ENCODE measurements at places on chromosomes 11 and 22. TPM values are rescaled to one million over a fixed set of nuclear protein-coding genes. Genes with fewer than 3 reads are reported as not detected.
A peak's percentile ranks its signal among the peaks of the same experiment; 100 is the strongest.

Gene ENTHD1
- 0.06 TPM for polyA plus RNA-seq

DNA sequence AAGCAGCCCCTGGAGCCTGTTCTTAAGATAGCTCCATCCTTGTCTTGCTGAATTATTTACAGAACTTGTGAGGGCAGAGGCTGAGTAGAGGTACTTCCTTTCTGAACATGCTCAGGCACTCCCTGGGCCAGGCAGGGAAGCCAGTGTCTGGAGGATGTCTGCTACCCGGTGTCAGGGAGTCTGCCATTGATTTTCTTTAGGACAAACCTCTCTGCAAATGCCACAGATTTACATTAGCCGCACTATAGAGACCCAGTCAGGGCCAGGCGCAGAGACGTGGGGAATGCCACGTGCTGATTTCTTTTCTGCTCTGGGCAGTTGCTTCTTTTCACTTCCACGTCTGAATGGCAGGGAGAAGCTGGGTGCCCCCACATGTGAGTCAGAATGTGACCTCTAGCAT is 585.5 kb downstream of the NTM start:
- no peak for DNase-seq

- DNase-seq: no peak
Observed at GRCh38 chr11:43905813-43906241, 25.2 kb downstream of the ALKBH3 start.

DNA sequence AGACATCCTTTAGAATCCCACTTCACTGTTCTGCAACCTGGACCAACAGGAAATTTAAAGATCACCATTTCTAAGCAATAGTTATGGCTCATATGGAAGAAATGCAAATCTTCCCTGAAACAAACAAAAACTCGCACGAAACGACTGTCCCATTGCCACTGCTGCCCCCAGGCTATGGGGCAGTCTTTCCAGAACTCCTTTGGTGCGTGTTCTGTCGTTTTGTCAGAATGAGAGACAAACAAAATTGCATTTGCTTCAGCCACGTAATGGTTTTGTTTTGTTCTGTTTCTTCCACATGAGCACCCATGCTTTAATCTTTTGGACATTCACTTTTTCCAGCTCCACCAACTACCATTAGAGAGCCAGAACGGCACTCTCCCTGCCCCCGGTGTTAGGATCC is 10.8 kb upstream of the FBLN1 start:
- DNase-seq: no peak

DNA sequence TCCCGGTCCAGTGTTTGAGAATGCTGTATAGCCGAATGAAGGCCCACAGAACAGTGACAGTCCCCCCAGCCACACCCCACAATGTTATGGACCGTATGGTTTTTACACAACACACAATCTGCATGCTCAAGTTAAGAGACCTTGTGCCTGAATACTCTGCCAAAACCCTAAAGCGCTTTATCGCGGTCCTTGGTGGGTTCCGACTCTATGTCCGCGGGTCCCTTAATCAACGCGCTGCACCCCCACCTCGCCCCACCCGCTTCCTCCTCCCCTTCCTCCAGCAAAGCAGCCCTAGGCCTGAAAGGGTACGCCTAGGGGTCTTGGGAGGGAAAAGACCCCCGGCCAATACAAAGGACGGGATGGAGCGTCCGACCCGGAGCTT is 442 bp downstream of the COPB1 start:
- DNase-seq: peak; percentile 71

Gene WNT11
- 4.5 TPM for polyA plus RNA-seq

DNA sequence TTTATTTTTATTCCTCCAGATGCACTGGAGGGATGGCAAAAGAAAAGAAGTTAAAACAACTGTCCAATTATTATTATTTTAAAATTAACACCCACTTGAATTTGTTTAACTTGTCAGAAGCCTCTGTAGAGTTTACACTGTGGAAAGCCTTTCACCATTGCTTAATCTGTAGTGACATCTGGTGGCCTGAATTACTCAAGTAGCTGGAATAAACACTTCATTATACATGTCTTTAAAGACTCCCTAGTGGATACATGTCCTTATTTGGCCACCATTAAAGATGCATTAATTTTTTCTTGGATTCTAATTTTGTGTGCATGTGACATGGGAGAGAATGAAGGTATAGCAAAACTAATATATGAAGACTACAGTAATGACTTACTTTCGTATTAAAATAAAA is 1496.5 kb downstream of the FAM181B start:
- DNase-seq: peak; percentile 72

Gene SAMM50
- polyA plus RNA-seq: 66.9 TPM

Gene SESN3
- 60.1 TPM for polyA plus RNA-seq

Gene DLG2
- 0.22 TPM for polyA plus RNA-seq

Gene UBQLNL
- polyA plus RNA-seq: 0.10 TPM

Gene BRSK2
- polyA plus RNA-seq: not detected

Gene TPBGL
- 0.78 TPM for polyA plus RNA-seq

DNA sequence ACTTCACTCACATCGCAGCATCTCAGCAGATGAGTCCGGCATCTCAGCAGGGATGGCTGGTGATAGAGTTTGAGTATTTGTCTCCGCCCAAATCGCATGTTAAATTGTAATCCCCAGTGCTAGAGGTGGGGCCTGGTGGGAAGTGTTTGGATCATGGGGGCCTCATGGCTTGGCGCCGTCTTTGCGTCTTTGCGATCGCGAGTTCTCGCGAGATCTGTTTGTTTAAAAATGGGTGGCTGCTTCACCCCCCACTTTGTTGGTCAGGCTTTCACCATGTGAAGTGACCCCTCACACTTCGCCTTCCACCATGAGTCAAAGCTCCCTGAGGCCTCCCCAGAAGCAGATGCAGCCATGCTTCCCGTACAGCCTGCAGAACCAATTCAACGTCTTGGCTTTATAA is 3.0 kb upstream of the RRP7A start:
- DNase-seq: no peak

DNA sequence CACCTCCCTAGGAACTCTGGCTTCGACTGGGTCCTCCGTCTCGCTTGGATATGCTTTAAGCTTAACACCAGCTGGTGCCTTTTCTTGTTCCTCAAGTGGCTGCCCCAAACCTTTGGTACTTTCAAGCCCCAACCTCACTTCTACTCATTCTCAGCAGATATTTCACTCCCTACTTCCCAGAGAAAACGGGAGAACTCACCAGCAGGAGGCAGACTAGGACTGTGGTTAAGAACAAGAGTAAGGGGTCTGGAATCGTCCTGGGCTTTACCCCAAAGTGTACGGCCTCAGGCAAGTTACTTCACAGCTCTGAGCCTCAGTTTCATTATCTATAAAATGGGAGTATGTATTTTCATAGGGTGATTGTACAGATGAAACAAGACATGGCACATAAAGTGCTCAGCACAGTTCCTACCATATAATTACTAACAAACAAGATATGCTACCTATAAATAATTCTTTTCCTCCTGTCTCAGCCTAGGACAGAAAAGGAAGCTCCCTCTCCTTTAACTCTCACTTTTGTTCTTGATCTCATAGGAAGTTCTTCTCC is 37.8 kb downstream of the PAMR1 start:
- DNase-seq: peak; percentile 24

- DNase-seq: no peak
Observed at GRCh38 chr11:107598225-107599139, 7.5 kb downstream of the ELMOD1 start.

Gene SLCO2B1
- polyA plus RNA-seq: 14.5 TPM

Gene PIH1D2
- polyA plus RNA-seq: 1.2 TPM

DNA sequence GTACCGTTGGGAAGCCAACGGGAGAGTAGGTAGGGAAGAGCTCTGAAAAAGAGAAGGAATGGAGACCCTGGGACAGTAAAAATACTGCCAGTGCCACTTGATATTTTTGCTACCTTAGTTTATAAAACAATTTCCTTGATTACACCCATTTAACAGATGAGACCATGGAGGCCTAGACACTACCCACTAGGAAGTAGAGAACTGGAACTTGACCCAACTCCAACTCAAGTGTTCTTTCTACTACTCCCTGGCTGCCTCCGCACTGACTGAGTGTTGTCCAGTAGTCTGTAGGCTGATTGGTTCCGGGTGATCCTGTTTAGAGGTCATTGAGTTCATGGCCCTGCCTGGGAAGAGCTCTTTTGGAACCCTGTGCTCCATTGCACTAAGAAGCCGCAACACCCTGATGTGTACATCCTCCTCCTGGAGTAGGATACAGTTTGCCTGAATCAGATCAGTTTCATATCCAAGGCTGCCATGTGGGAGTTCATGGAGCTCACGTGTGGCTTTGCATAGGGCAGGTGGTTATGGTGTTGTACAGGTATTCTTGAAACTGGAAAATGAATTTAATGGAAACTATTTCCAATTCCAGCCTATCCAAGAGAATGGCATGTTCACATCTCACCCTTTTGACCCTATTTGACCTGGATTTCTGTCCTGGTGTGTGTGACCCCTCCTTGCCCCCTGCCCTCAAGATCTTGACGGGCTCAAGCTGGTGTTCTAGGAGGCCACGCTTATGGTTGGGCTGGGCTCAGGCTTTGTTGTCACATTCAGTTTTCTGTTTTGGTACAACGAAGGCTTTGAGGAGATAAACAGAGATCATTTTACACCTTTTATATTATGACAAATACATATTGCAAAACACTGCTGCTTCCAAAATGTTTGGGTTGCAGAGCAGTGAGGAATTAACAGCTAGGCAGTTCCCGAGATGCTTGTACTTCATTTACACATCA is 102.2 kb upstream of the NNMT start:
- DNase-seq: no peak

GRCh38 chr22:40329466-40329865 is 16.8 kb upstream of the ADSL start:
- DNase-seq: no peak

- DNase-seq: no peak
Observed at GRCh38 chr11:8022876-8023275, 35.7 kb downstream of the EIF3F start.

GRCh38 chr22:31269892-31270579 is 22.3 kb downstream of the PIK3IP1 start:
- no peak for DNase-seq

- no peak for DNase-seq
Observed at GRCh38 chr22:24376586-24376985, 50.8 kb upstream of the ADORA2A start.
